ENCODE measurements at places on chromosomes 13 and 19. TPM values are rescaled to one million over a fixed set of nuclear protein-coding genes. Genes with fewer than 3 reads are reported as not detected.
A peak's percentile ranks its signal among the peaks of the same experiment; 100 is the strongest.

Gene MYO1F
- total RNA-seq: 4.7 TPM

Gene NCR1
- not detected for total RNA-seq

Gene GTF2F2
- total RNA-seq: 20.5 TPM

Gene APOE
- 78.9 TPM for total RNA-seq

Gene C19orf25
- total RNA-seq: 46.9 TPM

Gene CPT1C
- 1.2 TPM for total RNA-seq

Gene KIR2DL4
- total RNA-seq: not detected

DNA sequence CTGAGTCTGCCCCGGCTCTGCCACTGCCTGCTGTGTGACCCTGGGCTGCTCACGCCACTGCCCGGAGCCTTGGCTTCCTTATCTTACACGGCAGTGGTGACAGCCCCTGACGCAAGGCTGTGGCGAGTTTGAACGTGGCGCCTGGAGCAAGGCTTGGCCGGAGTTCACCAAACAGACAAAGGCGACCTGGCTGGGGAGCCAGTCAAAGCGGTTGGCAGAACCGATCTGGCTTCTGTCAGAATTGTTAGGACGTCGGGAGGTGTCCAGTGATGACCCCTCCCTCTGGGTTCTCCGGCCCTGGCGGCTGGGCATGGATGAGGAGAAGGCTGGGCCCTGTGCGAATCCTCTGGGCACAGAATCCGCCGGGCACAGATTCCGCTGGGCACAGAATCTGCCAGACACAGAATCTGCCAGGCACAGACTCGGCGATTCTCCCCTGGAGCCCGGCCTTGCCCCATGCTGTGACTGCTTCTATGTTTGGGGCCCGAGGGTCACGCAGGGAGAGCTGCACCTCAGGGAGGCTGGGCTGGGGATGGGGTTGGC lies 11.7 kb upstream of the TMEM255B start:
- DNase-seq: no peak

DNA sequence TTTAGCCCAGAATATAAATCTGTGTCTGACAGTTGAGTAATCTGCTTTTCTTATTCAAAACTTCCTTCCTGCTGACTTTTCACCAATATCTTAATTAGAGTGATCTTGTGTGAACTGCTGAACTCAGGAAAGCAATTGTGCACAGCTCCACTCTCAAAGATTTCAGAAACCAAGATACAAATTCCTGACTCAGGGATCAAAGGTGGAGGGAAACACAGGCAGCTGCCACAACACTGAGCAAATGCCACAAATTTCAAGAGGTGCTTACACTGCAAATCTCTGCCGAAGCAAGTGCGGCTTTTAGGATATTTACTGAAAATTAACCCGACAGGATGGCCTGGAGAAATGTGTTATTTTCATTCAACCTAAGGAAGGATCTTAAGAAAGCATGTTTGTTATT lies 111.4 kb downstream of the STOML3 start:
- DNase-seq: no peak

DNA sequence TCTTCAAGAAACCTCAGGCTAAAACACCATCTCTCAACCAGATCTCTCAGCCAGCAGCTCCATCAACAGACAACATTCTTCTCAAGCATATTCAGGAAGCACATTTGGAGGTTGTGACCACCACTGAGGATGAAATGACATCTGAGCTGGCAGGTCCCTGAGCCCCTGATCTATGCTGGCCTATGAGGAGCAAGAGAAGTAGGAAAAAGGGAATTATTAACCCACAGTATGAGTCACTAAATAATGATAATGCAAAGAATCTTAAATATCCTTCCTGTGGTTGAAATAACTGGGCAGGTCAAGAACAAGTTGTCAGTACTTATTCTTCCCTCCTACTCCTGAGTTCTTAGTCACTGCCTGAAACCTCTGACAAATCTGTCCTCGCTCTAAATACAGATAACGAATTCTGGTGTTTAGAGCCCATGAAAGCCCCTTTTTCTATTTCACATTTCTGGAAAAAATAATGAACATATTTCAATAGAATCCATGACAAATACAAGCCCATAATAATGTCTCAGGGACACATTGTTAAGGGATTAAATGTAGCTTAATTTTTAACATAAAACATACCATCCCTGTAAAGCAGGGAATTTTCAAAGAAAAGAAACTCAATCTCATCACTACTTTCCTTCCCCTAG lies 225.8 kb upstream of the IRS2 start:
- DNase-seq: no peak

DNA sequence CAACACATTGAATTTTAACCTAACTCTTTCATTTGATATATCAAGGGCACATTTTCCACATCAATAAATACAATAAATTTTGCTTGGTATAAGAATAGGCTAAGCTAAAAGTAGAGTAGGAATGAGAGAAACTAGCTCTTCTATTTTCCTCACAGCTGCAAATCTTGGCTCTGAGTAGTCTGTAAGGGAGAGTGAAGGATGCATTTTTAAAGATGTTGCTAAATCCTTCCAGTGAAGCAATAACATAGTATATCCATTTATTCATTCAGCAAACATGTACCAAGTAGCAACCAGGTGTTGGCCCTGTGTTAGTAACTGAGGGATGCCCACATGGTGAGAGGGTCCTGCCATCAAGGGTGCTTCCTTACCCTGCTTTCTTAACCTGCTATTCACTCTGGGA lies 799.9 kb downstream of the PCDH9 start:
- no peak for DNase-seq

DNA sequence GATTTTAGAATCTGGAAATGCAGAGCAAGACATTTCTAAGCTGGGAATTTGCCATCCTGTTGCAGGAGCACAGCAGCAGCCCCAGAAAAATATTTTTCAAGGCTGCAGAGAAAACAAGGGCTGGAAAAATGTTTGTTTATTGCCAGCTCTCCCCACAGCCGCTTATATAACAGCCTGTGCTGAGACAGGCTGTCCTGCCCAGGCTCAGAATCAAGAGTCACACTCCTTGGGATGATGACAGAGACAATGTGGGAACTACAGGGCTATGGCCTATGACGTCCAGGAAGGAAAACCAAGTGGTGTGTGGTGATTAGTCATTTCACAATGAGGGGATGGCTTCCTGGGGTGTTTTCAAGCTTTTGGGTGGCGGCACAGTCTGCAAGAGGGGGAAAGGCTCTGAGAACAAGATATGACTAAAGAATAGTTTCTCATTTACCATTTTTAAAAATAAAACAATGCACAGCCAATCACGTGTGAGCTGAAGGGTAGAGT lies 136.3 kb upstream of the SERP2 start:
- DNase-seq: peak; percentile 35

DNA sequence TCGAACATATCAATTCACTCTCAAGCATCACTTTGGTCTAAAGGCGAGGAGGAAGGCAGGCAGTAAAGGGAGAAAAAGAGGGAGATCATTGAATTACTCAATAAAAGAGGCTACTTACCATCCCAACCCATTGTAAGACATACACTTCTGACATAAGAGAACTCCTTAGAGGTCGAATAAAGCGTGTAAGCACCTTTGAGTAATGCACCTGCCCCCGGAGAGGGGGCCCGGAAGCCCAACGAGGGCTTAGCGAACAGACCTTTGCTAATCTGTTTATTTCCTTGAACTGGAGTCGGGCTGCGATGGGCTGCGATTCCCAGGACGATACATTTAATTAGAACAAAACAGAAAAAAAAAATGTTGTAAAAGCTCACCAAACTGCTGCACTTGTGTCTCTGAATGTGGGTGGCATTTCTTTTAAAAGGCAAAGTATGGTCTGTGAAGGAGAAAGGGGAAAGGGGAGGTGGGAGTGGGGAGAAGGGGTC lies 3.0 kb downstream of the ZC3H4 start:
- peak; percentile 50 for DNase-seq

- no peak for DNase-seq
Measured at GRCh38 chr13:54627646-54628372, 1599.2 kb downstream of the OLFM4 start.

DNA sequence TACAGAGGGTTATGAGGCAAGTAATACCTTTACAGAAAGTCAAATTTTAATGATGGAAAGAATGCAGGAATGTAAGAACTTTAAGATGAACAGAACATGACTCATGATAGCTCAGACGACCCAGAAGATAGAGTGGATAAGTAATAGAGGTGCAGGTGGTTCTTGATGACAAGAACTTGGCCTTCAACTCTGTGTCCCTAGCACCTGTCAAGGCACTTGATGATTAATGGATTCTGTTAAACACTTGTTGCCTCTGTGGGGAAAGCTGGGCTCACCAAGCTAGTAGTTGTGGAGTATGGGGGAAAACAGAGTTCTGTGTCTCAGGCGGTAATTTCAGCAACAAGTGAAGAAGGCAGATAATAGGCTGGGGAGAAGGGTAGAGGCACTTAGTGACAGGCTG lies 306.2 kb downstream of the ATP8A2 start:
- no peak for DNase-seq

DNA sequence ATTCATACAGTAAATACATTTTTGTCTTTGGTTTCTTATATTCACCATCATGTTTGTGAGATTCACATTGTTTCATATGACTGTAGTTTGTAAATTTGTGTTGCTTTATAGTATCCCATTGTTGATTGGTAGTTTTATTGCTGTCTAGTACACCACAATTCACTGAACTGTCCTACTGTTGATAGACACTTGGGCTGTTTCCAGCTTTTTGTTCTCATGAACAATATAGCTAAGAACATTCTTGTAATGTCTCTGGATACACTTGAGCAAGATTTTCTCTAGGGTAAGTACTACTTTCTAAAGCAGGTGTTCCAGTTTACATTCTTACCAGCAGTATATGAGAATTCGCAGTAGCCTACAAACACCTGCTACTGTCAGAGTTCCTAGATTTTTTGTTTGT lies 37.8 kb downstream of the SKA3 start:
- no peak for DNase-seq

DNA sequence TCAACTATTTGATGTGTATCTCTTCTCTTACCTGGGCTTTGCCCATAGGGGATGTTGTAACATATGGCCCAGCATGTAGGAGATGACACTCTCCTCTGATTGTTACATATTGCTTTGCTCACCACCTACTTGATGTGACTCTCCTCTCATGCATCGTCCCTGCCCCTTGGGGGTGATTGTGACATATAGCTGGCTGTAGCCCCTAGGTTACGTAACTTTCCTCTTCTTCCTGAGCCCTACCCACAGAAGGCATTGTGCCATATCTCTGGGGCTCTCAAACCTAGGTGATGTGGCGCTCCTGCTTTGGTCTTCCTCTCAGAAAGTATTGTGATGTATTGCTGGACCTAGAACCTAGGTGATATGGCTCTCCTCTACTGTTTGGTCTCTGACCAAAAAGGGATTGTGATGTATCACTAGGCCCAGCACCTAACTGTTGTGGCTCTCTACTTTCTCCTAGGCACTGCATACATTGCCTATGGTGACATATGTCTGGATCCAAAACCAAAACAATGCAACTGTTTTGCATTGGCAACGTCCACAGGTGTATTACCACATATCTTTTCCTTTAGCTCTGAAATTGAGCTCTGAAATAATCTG lies 71.9 kb upstream of the ZNF724 start:
- DNase-seq: no peak

DNA sequence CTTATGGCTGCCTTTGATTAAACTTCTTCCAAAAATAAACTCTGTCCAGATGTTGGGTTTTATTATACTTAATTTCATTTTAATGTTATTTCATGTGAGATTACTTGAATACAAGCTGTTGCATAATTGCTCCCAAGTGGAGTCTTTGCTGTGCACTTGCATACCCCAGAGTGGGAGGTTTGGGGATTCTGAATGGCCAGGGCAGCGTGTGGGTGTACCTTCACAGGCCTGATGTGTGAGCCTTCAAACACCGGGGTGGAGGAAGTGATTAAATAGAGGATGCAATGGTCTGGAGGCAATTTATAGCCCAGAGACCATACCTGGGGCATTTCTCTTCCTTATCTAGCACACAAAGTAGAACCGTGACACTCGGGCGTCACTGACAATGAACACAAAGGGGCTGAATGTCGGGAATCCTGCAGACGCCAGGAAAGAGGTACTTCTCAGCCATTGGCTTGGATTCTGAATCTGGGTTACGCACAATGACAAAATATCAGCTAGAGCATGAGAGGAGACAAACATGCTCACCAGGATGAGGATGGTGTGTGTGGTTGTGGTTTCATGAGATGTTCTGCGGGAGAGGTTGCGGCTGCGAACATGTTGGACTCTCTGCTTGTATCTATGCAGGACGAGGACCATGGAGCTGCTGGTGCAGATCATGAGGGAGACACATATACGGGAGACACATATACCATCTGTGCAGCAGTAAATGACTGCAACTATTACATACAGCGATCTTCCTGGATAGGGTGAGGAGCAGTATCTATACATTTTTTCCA lies 7.1 kb upstream of the LILRA5 start:
- no peak for DNase-seq

DNA sequence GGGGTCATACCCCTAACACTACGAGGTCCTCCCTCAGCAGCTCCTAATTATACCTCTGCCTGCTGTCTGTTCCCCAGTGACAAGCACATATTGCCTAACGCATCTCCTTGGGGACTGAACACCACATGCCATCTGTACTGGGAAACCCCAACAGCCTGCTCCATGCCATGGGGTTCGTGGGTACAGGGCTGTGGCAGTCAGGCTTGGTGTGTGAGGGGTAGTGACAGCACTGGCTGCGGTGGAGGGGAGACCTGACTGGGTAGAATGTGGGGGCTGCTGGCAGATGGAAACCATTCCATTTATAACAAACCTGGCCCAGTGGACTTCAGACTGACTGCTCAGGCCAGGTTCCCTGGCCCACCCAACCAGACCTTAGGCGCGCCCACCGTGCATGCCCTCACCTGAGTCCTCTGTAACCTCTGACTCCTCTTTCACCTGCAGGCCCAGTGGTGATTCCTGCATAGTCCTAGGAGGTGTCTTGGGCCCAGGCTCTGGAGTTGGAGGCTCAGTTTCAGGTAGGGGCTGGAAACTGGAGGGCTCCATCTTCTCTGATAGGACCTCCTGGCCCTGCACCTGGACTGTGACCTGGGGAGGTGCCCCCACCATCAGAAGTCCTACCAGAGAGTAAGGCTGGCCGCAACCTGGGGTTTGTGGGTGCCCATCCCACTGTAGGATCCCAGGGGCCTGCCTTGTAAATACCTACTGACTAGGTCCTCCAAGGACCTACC lies 3.0 kb downstream of the MZF1 start:
- peak; percentile 18 for DNase-seq

DNA sequence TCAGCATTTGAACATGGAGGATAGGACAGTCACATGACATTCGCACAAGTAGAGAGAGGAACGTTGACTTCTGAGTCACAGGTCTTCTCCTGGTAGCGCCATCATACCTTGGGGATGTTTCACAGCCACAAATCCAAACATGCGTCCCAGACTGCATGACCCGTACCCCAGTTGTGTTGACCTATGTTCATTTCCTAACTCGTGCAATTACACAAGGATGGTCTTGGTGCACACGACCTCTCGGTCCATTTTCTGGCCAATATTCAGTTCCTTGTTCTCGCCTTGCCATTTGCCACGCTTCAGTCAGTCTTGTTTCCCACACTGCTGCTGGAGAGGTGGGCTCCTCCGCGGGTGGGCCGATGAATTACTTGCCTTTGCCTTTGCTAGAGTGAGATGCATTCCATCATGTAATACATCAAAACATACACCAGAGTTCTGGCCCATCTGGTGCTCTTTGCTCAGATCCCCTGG lies 87.3 kb downstream of the COL4A2 start:
- no peak for DNase-seq
